Activated T-helper 17 cell treated with anti-CD3 and anti-CD28 coated beads, Interleukin-2, amount 50 U/mL, for 72 hours (primary cell): ENCODE measurements at places on chromosomes 2 and 18. TPM values are rescaled to one million over a fixed set of nuclear protein-coding genes. Genes with fewer than 3 reads are reported as not detected.

DNA sequence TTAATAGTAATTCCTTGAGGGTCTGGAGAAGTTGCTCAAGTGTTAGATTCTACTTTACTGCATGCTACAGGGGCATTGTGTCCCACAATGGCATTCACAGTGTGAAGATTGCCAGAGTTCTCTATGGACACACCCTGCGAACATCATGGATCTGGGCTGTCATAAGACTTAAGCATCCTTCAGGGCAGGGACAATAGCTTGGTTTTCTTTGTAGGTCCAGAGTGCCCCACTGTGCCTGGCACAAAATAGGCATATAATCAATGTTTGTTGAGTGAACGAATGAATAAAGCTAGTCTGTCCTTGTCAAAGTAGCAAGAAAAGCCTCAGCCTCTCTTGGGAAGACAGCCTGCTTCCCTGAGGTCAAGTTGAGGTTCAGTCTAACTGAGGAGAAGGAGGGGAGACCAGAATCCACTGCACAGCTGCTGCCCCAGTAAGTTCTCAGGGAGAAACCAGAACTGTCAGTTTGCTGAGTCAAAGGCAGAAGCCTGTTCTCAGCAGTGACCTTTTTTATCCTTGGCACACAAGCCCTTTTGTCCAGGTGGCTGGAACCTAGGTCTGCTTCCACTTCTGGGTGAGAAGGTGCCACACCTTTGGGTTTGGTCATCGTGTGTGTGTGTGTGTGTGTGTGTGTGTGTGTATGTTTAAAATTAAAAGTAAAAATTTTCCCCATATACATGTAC, 15.0 kb downstream of the INPP4A start:
- ATAC-seq, result no peak

- ATAC-seq, result peak; percentile 53
Observed at GRCh38 chr2:65456064-65456463, 23.7 kb upstream of the SPRED2 start.

DNA sequence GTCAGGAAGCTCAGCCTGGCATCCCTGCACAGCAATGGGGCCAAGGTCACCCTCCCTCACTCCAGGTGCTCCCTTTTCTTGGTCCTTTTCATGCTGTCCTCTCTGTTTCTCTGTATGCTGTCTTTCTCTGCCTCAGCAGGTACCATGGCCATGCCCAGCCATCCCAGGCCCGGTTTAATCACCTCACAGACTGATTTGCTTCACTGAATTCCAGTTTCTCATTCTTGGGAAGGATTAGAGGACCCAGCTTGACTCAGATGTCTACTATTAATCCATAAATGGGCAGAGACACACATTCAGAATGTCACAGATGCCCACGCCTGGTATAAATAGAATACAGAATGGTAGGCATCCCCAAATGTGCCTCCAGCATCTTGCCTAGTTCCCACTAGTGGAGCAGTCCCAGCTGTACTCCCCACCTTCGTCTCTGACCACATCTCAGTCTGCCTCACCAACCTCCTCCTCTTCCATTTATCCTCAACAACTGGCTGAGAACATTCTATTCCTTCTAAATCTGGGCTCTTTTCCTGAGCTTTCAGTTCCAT, 14.2 kb upstream of the L3MBTL4 start:
- ATAC-seq, result no peak

GRCh38 chr2:201891676-201892075, 85.3 kb downstream of the CDK15 start:
- ATAC-seq, result no peak

GRCh38 chr18:3773303-3773702, 323.3 kb downstream of the TGIF1 start:
- ATAC-seq, result no peak

- ATAC-seq, result no peak
Observed at GRCh38 chr2:101987832-101988231, 3.9 kb upstream of the IL1R2 start.

- ATAC-seq, result peak; percentile 11
Observed at GRCh38 chr2:102142829-102143449, 393 bp downstream of the IL1R1 start.

- ATAC-seq, result no peak
Observed at GRCh38 chr2:69918401-69918800, 3.5 kb downstream of the MXD1 start.

GRCh38 chr2:9241233-9241632, 34.6 kb downstream of the ASAP2 start:
- ATAC-seq, result no peak

DNA sequence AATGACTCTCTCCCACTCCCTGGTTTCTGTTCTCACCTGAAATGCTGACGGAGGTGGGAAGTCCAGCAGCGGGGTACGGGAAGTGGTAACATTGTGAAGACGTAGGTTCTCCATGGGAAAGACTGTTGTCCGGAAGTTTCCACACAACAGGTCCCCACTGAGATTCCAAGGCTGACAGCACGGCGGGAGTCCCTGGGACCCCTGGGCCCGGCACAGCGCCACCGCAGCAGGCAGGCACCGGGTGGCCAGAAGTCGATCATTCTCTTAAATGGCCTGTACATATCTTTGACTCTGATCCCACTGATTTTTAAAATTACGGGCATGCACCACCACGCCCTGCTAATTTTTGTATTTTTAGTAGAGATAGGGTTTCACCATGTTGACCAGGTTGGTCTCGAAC, 201.0 kb upstream of the SALL3 start:
- no peak for ATAC-seq

GRCh38 chr2:135875491-135876065, 665 bp downstream of the MCM6 start:
- ATAC-seq, result peak; percentile 77

- ATAC-seq, result no peak
Observed at GRCh38 chr2:66515743-66516142, 80.8 kb downstream of the MEIS1 start.

DNA sequence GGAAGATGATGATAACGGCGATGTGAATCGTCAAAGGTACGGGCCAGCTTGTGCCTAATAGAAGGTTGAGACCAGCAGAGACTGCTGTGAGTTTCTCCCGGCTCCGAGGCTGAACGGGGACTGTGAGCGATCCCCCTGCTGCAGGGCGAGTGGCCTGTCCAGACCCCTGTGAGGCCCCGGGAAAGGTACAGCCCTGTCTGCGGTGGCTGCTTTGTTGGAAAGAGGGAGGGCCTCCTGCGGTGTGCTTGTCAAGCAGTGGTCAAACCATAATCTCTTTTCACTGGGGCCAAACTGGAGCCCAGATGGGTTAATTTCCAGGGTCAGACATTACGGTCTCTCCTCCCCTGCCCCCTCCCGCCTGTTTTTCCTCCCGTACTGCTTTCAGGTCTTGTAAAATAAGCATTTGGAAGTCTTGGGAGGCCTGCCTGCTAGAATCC, 3.0 kb downstream of the FZD7 start:
- no peak for ATAC-seq

- no peak for ATAC-seq
Observed at GRCh38 chr2:165251366-165251765, 12.2 kb downstream of the SCN2A start.

DNA sequence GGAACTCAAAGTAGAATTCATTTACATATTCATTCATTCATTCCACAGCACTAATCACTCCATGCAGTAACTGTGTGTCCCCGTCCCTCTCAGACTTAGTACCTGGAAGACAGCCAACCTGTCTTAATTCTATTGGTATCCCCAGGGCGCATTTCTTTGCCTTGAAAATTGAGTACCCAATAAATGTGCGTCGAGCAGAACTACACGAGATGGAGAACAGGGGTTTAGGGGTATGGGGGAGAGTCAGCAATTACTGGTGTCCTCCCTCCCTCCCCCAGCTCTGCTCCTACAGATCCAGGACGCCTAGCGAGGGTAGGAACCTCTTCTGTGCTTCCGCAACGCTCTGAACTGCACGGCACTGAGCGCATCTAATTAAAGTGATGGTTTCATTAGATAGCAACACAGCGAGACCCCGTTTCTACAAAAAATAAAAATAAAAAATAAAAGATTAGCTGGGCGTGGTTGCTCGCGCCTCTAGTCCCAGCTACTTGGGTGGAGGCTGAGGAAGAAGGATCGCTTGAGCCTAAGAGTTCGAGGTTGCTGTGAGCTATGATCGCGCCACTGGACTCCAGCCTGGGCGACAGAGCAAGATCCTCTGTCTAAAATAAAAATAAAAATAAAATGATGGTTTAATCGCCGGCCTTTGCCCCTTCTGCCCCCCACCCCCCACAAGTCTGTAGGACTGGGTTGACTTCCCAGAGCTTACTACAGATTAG, 614 bp upstream of the FKBP1B start:
- no peak for ATAC-seq

GRCh38 chr2:165105926-165106325, 97.9 kb downstream of the SCN3A start:
- no peak for ATAC-seq

DNA sequence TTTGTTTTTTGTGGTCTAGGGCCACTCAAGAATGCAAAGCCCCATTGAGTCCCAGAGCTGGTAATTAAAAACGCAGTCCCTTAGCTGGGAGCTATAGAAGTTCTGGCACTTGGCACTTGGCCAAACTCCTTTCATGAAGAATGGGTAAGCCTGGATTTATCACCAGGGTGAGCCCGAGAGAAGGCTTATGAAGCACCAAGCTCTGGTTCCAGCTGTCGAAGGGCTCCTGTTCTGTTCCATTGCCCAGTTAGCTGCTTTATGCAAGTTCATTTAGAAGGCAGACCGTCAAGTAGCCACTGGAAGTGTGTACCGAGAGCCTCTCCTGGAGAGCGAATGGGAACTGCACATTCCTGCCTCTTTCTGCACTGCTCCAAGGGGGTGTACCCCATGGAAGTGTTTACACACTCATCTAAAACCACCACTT, 14.2 kb downstream of the ECEL1 start:
- ATAC-seq, result no peak

DNA sequence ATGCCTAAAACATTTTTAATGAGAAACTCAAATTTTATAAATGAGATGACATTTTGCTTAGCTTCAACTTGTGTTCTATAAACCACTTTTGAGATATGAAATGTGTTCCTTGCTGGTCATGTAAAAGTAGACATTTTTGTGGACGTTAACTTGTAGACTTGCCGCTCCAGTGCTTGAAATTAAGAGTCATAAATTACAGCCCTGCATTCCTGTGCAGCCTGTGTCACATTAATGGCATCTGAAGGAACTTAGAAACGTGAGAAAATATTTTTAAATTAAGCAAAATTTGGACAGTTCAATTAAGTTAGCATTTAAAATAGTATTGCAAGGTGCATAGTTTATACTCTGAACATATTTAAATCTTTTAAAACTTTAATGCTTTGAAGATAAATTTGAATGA, 98.3 kb upstream of the LDLRAD4 start:
- no peak for ATAC-seq

GRCh38 chr18:13629841-13630715, 96.3 kb downstream of the FAM210A start:
- ATAC-seq, result peak; percentile 83

GRCh38 chr2:220029013-220029412, 401.6 kb downstream of the SLC4A3 start:
- no peak for ATAC-seq

GRCh38 chr18:29960539-29960938, 1082.0 kb downstream of the DSC3 start:
- no peak for ATAC-seq

CIB4 gene
- not detected for total RNA-seq

GKN1 gene
- not detected for total RNA-seq

IL1R1 gene
- 41.7 TPM for total RNA-seq

MAP4K4 gene
- 54.9 TPM for total RNA-seq

UGT1A8 gene
- total RNA-seq, result 0.42 TPM

IL1B gene
- total RNA-seq, result not detected

NEDD4L gene
- total RNA-seq, result 8.0 TPM

LHCGR gene
- total RNA-seq, result not detected
